ENCODE measurements at places on chromosomes 5 and 9.

- no peak for DNase-seq
Observed at GRCh38 chr5:172101547-172102217, 86.3 kb downstream of the STK10 start.

GRCh38 chr5:86546582-86546981, 71.2 kb upstream of the COX7C start:
- DNase-seq, result no peak

GRCh38 chr5:122756264-122756911, 18.5 kb upstream of the SNX2 start:
- DNase-seq, result peak; percentile 59

DNA sequence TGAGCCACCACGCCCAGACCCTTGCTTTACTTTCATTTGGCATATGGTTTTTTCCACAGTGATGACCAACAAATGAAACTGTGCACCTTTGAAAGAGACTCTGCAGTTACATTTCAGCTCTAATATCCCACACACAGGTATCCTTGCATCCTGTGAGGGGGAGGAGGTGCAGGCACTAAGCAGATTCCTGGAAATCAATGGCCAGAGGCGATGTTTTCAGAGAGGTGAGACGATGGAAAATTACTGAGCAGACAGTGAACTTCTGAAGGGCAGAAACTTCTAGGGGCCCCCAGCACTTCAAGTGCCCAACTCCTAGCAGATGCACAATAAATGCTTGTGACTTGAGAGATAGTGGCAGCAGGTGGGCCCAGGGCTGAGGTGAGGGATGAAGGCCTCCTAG, 29.8 kb upstream of the GNE start:
- no peak for DNase-seq

DNA sequence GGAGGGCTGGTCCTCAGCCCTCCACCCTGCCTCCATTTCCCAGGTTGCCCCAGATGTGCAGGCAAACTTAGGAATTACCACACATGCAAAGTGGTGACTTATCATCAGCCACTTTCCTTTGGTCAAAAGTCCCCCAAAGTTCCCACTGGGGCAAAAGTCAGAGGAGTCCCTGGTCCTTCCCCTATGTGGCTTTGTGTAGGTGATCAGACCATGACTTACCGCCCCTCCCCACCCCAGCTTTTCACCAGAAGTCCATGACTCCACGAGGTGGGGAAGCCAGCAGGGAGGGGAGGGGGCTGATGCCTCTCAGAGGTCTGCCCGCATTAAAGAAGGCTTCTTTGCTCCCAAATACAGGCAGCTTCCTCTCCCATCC, 5.8 kb downstream of the TRAF1 start:
- DNase-seq, result no peak

- no peak for DNase-seq
Observed at GRCh38 chr9:100774962-100775361, 197.1 kb downstream of the CAVIN4 start.

DNA sequence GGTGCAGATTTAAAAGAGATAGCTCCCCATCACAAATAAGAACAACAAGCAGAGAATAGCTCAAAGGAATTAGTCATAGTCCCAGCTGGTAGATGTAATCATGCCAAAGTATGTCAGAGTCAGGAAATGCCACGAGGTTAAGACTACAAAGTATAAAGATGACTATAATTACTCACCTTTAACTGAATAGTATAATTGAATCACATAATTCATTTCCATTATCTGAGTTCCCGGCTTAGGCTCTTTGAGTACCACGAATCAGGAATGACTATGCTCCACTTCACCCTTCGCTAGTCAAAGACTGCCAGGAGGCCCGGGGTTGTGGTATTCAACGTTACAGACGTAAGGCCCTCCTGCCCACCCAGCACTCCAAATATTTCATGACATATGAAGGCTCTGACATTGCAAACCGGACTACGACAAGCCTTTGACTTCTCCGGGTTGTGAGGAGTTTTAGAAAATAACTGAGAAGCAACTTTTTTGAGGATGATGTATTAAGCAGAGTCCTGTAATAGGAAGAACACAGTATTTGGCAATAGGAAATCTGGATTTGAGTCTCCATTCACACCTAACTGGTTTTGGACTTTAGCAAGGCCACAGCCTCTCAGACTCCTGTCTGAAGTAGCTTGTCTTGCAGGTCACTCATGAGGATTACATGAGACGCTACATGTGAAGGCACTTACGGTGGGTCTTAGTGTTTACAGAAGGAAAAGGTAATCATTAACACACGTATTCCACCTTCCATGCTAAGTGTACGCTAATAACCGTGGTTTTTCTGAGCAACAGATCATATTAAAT, 64.6 kb downstream of the ENC1 start:
- DNase-seq, result no peak

GRCh38 chr9:106653213-106653612, 209.8 kb upstream of the ZNF462 start:
- no peak for DNase-seq

DNA sequence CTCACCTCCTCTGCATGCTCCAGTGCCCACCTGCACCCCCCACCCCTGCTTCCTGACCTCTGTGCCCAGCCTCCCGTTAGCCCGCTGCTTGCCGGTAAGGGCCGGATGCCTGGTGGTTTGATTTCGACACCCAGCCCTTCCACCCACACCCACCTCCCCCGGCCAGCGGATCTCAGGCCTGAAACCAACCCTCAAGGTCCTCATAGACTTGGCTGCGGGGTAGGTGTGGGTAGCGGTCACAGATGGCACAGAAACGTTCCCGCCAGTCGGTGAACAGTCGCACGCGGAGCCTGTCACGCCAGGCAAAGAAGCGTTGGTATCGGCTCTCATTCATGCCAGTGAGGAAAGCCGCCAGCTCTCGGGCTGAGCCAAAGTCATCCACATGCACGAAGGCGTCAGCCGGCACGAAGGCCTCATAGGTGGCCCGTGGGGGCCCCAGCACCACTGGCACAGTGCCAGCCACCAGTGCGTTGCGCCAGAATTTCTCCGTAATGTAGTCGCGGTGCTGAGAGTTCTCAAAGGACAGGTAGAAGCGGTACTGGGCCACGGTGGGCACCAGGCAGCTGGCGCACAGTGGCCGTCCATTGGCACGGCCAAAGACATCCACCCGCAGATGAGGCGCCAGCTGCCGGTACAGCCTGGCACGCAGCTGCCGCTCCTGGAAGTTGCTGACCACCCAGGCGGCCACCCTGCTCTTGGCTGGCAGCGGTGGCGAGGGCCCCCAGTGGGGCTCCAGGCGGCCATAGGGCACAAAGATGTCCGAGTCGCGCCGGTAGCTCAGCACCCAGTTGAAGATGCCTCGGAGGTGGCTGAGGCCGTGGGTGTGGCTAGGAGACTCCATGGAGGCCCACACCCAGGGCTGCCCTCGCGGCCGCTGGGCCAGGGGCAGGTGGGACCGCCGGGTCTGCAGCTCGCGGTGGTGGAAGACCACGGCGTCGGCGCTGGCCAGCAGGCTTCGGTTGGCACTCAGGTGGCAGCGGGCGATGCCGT, 1.1 kb downstream of the FUT7 start:
- DNase-seq, result no peak

DNA sequence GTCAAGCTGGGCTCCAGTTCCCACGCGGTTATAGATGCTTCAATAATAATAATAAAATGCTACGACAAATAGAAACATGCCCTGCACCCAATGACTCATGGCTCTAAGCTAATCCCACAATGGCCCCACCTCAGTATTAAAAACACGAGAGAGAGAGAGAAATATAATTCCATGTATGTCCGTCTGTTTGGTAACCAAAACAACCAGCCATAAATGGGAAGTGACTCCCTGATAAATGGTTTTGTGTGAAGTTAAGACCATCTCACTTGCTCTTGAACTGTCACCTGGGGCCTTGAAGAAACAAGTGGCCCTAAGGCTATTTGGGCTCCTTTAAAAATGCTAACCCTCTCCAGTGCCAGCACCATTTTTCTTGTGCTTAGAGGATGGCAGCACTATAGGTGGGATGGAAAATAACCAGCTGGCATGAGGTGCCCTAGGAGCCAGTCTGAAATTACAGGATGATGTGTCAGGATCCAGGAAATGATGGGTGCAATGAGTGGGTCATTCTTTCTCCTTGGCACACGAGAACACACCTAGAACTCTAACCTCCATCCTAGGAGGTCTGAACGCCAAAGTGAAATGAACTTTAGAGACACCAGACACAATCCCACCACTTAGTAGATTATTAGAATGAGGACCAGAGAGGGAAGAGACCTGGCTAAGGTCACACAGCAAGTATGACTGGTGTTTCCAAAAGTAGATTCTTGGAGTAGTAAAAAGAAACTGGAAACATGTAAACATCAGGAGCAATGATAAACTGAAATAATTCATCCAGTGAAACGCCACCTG, 35.7 kb upstream of the ADRB2 start:
- DNase-seq, result no peak

DNA sequence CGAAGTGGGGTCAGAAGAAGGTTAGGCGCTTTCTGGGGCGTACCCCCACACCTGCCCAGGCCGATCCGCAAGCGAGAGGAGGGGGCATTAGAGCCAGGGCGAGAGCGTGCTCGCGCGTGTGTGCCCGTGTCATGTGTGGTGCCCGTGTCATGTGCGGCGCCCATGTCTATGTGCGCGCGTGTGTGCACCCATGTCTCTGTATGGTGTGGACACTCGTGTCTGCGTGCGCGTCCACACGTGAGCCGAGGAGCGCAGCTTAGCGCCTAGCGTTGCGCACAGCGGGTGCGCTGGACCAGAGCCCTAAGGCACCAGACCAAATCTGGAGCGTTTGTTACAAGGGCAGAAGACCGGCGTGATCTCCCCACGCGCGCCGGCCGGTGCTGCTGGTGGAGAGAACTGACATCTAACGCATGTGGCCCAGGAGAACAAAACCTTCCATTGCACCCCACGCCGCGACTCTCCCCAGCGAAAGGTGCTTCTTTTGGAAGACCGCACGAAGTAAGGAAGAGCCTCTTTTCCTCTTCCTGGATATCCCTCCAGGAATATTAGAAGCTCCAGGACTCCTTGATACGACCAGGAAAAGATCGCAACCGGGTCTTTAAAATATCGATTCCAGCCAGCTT, 644 bp downstream of the NIM1K start:
- DNase-seq, result peak; percentile 49

DNA sequence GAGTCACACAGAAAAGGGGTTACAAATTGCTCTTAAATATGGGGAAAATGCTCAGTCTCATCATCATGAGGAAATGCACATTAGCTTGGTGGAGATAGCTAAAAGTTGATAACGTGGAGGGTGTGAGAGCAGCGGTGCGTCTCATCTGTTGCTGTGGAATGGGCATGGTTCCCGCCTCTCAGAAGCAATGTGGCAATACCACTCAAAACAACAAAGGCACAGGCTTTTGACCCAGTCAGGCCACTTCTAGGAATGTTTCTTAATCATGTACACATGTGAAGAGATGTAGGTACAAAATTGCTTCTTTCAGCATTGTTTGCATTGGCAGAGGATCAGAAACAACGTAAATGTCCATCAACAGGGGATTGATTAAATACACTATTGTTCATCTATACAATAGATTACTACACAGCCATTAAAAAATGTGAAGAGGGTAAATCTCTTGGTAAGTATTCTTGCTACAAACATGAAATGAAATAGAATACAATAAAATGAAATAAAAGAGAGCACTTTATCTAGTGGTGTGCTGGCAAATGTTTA, 212.6 kb upstream of the MSX2 start:
- DNase-seq, result no peak

GRCh38 chr5:150485693-150486401, 22.1 kb upstream of the NDST1 start:
- DNase-seq, result peak; percentile 72

DNA sequence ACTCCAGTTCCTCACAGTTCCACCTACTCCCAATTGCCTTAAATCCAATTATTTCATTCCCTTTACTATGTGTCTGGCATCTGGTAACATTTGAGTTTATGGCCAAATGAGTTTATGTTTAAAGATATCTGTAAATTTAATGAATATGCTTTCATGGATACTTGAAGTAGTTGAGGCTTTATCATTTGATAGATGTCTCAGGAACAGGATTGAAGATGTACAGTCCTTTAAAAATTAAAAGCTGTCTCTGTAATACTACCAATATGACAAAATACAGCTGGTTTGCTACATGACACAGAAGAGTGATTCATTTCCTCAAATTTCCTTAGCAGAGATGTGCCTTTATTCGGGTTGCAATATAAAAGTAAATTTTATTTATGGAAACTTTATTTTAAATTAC, 2326.0 kb upstream of the ACO1 start:
- no peak for DNase-seq

Data from GM13976 (cell line).